Substantia nigra (tissue), 51 donors: ENCODE measurements at places on chromosomes 5 and 9.
A peak's percentile ranks its signal among the peaks of the same experiment; 100 is the strongest.

DNA sequence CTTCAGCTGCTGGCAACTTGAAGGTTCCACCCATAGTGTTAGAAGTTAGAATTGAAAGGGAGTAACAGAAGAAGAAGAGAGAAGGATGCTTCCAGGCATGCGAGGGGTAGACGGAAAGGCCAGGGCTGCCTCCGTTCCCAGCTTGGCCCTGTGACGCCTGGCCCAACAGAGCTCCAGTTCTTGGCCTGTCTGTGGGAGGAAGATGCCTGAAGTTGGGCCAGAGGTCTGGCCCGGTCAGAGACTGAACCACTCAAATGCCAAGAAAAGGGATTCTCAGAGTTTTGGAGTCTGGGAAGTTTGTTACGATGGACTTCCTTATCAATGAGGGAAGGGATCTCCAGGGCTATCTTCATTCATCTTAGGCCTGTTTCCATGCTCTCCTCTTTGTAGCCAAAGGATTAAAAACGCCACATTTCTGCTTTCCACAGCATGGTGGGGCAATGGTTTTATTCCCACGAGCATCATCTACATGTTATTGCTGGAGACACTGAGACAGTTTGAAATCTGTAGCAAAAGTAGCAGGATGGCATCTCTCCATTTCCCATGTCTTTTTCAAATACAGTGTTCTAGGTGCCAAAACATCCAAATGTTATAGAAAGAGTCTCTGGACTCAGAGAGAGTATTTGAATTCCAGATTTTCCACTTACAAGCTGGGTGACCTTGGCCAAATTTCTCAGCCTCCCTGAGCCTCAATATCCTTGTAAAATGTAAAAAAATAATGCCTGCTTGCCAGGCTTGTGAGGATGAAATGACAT is 65.4 kb upstream of the ANKRD55 start:
- DNase-seq: no peak

GRCh38 chr9:31071606-31072286 is 1312.7 kb upstream of the ACO1 start:
- no peak for DNase-seq

- no peak for DNase-seq
Observed at GRCh38 chr5:107388141-107388861, 282.4 kb downstream of the EFNA5 start.

- DNase-seq: no peak
Observed at GRCh38 chr9:97997330-97998276, 14.5 kb downstream of the ANP32B start.

GRCh38 chr9:137618105-137619067 is at the start of gene EHMT1:
Gene EHMT1 (plus strand): TSS chr9:137619005. CDS start chr9:137619029, 24 bp downstream.
- peak; percentile 78 for DNase-seq

DNA sequence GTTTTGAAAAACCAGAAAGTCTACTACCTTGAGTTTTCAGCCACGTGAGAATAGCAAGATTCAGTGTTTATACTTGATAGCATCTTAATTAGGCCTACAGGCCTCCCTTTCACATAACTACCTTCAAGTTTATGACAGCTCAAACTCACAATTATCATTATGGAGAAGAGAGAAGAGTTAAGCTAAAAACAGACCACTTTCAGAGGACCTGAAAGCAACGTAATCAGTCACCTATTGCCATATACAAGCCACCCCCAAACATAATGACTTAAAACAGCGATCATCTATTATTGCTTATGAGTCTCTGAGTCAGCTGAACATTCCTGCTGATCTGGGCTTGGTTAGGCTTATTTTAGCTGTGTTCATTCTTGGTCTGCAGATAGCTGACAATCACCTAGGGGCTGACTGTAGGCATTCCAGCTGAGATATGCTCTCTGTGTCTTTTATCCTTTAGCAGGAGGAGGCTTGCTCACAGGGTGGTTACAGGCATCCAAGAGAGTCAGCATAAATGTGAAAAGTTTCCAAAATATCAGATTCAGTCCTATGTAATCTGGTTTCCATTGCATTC is 130.9 kb downstream of the COX7C start:
- no peak for DNase-seq

GRCh38 chr5:39800042-39800601 is 375.3 kb upstream of the DAB2 start:
- DNase-seq: no peak

DNA sequence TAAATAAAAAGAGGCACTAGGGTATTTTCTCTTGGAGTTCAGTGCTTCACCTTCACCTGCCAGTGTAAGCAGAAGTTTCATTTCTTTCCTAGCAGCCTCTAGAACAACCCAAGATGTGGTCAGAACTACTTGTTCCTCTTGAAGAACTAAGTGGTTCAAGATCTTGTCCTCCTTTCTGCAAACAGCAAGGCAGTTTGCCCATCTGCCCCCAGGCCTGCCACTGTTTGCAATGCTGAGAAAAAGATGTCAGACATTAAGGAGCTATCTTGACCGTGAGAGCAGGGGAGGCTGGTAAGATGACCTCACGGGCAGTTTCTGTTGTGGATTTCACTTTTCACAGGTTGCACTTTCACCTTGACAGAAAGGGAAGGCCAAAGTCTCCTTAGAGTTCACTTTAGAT is 52.0 kb upstream of the KLF4 start:
- DNase-seq: no peak

DNA sequence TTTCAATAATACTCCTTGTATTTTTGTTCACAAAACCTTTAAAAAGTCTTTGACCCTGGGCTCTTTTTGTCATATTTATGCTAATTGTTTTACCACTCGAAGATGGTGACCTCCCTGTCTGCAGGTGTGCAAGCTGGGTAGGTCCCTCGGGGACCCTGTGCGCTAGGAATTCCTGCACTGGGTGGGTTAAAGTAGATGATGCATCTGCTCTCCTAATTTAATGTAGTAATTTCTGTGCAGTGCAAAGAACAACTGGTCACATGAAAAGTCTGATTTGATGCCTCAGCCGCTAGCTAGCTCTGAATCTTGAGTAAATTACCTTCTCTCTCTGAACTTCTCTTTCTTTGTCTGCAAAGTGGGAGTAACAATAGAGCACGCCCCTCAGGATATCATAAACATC is 139.1 kb upstream of the OTULINL start:
- DNase-seq: no peak

- no peak for DNase-seq
Observed at GRCh38 chr5:94181895-94182294, 436.5 kb downstream of the KIAA0825 start.

GRCh38 chr5:122921826-122922225 is 76.4 kb downstream of the SNX24 start:
- DNase-seq: no peak

GRCh38 chr9:92140754-92141143 is 25.5 kb upstream of the SPTLC1 start:
- no peak for DNase-seq

DNA sequence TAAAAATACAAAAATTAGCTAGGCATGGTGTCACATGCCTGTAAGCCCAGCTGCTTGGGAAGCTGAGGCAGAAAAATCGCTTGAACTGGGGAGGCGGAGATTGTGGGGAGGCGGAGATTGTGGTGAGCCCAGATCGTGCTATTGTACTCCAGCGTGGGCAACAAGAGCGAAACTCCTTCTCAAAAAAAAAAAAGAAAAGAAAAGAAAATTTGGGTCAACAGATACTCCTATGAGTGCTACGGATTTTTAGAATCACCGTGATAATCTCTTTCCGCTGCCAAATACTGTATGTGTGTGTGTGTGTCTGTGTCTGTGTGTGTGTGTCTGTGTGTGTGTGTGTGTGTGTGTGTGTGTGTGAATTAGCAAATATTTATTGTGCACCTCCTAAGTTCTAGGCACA is 64.4 kb downstream of the ARRDC3 start:
- no peak for DNase-seq

GRCh38 chr9:128142061-128142460 is 7.2 kb upstream of the LCN2 start:
- DNase-seq: no peak

GRCh38 chr9:68981789-68982188 is 32.1 kb downstream of the PRKACG start:
- DNase-seq: no peak

- DNase-seq: no peak
Observed at GRCh38 chr5:94749042-94749441, 130.6 kb downstream of the SLF1 start.

DNA sequence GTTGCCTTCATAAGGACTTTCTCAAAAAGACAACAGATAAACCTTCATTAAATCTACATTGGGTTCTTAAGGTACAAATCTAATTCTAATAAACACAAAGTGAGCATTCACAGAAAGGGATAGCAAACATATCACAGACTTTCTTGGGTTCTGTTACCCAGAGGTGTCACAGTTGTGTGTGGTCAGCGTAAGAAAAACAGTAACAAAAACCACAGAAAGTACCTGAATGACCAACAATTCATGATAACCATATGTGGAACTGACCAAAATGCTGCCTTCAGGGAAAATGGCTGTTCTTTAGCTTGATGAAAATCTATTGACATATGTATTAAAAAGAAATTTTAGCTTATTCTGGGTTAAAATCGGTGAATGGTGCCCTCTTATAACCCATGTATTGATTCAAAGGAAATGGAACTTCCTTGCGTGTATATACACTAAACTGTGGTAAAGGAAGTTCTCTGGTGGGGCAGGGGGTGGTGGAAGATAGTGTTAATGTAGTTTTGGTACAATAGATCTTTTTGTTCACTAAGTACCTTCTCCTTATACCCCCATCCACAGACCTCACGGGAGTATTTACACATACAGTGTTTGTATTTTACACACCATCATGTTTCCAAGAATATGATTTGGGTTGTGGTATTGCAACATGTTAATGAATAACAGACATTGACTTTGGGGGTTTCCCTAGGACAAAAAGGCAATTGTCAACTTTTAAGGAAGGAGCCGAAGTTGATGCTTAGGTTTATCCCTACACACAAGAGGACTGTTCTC is 152.5 kb downstream of the APBA1 start:
- DNase-seq: no peak

GRCh38 chr5:128224336-128224735 is 140.8 kb downstream of the SLC12A2 start:
- no peak for DNase-seq

GRCh38 chr5:6402939-6403338 is 24.6 kb upstream of the MED10 start:
- DNase-seq: no peak
